HAP-1 (cell line): ENCODE measurements at places on chromosomes 2 and 18.

GRCh38 chr18:76725445-76725844 lies 96.9 kb upstream of the ZNF236 start:
- no peak for DNase-seq

- no peak for DNase-seq
These were observed 18.9 kb downstream of the CREG2 start for GRCh38 chr2:101368376-101368775.

DNA sequence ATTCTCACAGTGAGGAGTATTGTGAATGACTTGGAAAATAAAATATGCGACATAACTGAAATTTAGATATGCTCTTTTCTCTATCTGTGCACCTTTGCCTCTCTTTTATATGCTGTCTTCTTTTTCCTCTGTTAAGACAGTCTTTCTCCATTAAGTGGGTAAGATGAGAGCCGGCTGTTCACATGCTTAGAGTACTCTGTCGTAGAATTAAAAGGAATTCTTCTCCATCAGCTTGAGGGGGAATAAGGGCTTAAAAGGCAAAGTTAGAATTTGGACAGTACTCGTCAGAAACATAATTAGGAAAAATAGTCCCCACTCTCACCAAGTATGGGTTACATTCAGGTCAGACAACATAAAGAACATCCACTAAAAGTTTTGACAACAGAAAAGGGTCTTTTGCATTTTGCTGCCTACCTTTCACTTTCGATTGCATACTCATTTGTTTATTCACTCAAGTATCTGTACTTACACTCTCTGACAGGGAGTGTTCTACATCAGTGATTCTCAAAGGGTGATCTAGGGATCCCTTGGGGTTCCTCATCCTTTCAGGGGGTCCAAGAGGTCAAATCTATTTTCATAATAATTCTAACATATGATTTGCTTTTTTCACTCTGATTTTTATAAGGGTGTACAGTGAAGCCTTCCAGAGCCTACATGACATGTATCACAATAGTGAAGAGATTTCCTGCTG lies 48.0 kb downstream of the ARHGAP15 start:
- no peak for DNase-seq

GRCh38 chr18:7020995-7021777 lies 96.4 kb downstream of the LAMA1 start:
- no peak for DNase-seq

- DNase-seq: no peak
These were observed 2.5 kb downstream of the ADI1 start for GRCh38 chr2:3516831-3517230.

GRCh38 chr2:226256237-226256636 lies 543.4 kb downstream of the IRS1 start:
- DNase-seq: no peak

DNA sequence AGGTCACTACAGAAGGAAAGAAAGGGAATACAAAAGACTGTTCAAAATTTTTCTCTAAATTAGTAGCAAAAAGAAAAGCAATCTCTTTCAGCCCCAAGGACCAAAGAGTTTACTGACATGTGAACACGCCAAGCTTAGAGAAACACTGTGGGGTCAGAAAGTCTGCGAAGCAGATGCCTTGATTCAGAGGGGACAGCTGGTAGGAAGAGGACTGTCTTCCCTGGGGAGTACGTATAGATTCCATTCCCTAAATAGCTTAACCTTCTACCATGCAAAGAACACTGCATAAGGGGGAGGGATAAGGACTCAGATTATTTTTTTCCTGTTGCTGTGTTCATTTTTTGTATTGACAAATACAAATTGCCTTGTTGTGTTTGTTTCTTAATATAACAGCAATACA lies 96.1 kb downstream of the IRS1 start:
- DNase-seq: no peak

- no peak for DNase-seq
These were observed 1432.0 kb downstream of the DPP10 start for GRCh38 chr2:115874427-115874826.

- no peak for DNase-seq
These were observed 21.4 kb upstream of the SPIRE1 start for GRCh38 chr18:12679183-12679786.

GRCh38 chr2:236633775-236634560 lies 64.3 kb downstream of the ACKR3 start:
- no peak for DNase-seq

DNA sequence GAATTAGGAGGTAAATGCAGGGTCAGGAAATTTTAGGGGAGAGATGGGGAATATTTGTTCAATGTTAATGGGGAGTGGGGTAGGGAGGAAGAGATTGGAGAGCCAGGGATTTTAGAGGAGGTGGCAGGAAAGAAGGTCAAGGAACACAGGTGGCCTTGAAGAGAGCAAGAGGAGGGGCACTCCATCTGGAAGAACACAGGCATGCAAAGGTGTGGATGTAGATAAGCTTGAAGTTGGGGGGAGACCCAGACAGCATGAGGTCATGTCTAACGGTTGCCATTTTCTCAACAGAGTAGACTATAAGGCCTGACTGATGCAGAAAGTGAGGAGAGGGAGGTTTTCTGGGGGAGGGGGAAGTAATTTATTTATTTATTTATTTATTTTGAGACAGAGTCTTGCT lies 77.5 kb downstream of the MAIP1 start:
- no peak for DNase-seq

- DNase-seq: no peak
These were observed 46.4 kb downstream of the ACKR3 start for GRCh38 chr2:236616031-236616430.

- no peak for DNase-seq
These were observed 136.5 kb downstream of the PRPF40A start for GRCh38 chr2:152580714-152581113.

GRCh38 chr2:72994991-72995380 lies 76.5 kb downstream of the SFXN5 start:
- DNase-seq: no peak

DNA sequence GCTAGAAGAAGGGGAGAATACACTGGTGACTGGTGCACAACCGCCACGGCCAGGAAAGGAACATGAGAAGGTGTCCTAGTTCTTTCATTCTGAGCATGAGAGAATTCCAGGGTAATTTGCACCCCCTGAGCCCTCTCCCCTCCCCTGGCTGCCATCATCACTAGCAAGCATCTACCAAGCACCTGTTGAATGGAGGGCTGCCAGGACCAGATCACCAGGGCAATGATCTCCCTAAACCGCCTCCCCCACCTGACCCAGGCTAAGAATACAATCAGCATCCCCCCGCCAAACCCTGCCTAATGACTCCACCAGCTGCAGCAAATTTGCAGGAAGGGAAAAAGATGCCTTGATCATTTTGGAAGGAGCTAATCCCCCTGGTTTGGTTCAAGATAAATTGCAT lies 100.2 kb downstream of the STPG4 start:
- no peak for DNase-seq

DNA sequence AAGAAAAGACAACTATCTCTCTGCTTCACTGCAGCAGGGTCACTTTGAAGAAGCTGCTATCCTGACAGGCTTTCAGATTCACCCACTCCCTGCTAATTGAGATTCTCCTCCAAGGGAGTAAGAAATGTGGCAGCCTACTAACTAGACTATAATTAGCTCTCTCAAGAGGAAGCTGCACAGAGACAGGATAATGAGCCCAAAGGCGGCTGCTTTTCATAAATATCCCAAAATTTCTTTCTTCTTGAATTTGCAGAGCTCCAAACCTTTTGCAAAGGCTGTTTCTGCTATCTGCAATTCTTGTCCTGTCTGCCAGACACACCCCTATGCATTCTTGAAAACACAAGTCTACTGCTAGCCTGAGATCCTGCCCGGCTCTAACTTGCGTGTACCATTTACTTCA lies 54.0 kb upstream of the RNU4ATAC start:
- DNase-seq: no peak

GRCh38 chr2:168962636-168963035 lies 61.5 kb downstream of the G6PC2 start:
- DNase-seq: no peak

DNA sequence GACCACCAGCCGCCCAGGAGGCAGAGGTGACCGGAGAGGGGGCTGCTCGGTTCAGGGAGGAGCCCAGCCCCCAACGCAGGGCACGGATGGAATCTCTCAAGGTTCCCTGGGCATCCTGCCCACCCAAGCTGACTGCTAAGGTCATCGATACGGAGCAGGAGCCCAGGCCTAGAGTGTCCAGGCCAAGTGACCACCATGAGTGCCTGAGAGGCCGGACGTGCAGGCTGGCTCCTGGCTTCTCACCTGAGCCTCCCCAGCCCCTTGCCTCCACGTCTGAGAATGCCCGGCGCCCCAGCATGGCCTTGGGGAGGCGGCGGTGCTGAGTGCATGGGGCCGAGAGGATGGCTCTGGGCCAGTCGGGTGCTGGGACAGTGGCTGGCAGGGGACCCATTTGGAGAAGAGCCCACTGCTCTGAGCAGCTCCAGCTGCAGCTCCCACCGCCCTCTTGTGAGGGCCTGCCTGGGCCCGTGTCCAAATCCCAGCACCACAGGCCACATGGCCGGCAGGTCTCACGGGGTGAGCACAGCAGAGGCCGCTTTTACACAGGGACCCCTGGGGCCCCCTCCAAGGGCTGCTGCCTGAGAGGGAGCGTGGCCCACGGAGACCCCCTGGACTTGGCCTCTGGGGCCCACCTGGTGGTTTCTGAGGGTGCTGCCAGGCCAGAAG lies 102.8 kb upstream of the CTDP1 start:
- no peak for DNase-seq

DNA sequence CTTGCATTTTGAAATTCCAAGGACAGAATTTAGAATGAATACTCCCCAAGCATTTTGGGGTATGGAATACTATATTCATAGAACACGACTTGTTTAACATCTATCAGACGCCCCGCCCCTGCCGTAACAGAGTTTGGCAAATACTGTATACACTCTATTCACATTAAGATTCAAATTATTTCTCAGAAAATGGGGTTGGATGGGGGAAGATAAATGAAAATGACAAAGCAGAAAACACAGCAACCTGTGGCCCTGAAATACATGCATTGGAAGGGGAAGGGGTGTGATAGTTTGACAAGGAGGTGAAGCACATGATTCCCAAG lies 634.6 kb upstream of the SLC39A10 start:
- DNase-seq: no peak

- no peak for DNase-seq
These were observed 74.0 kb downstream of the WDPCP start for GRCh38 chr2:63514237-63514716.

DNA sequence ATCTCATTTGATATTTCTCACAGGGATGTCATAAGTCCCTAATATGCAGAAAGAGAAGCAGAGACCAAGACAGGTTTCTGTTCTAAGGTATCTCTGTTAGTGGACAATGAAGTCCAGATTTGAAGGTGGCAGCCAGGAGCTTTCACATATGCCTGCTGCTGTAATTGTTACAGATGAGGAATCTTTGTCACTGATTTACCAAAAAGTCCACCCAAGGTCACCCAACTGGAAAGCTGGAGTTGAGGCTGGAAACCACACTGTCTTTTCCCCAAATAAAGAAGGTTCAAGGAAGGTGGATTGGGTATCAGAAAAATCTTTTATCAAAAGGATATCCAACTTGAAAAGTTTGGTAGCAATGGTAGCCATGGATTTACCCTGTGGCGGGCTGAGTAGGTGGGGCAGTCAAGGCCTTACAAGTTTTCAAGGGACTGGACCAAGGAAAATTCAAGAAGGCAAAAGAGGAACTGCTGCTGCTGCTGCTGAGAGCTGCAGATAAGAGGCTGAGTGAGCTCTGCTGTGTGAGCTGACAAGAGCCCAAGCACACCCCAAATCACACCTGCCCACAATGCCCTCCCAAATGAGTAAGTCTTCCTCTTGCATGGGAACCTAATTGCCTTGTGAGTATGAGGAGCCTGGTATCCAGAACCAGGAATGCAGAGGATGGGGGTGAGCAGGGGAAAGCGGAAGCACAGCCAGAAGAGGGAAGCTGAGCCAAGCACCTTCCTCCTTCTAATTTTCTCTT lies 241.2 kb downstream of the ANAPC1 start:
- no peak for DNase-seq

DNA sequence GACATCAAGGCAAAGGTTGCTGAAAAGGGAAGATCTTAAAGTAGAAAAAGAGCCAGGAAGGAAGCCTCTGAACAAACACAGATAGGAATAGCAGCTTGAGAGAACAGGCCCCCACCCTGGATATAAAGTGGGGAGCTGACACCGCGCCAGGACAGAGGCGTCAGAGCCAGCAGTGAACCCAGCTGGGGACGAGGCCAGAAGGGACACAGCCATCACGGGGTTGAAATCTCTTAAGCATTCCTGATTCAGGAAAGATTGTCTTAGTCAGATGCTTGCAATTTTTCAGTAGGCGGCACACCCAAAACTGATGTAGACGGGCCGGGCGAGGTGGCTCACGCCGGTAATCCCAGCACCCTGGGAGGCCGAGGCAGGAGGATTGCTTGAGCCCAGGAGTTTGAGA lies 93.8 kb upstream of the PHLPP1 start:
- DNase-seq: no peak

DNA sequence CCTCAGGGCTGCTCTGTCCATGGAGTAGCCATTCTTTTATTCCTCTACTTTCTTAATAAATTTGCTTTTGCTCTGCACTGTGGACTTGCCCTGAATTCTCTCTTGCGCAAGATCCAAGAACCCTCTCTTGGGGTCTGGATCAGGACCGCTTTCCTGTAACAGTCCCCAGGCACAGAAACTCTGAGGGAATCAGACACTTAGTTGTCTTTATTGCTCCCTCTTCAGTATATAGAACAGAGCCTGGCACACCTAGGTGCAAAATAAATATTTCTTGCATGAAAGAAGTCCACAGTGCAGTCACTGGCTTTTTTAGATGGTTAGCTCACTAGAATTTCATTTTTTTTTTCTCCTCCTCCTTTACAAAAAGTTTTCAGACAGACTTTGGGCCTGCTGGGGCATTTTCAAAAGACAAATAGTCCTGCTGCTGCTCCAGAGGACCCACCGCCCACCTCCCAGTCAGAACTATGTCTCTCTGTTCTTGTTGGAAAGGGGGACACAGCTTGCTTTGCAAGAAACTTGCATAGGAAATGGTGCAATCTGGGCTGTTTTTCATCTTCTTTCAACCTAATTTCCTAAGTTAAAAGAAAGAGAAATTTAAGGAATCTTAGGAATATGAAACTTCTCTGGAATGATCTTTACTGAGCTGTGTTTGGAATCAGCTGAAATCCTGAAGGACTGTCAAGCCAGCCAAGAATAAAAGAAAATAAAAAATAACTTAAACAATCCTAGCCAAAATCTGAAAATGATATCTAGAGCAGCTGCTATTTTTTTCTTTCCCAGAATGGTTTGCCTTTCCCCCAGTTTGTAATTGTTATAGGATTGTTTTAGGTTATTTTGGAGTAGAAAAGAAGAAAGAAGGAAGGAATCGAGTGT lies 31.7 kb upstream of the MAP4K3 start:
- no peak for DNase-seq

GRCh38 chr18:27948986-27949385 lies 227.9 kb downstream of the CDH2 start:
- no peak for DNase-seq

DNA sequence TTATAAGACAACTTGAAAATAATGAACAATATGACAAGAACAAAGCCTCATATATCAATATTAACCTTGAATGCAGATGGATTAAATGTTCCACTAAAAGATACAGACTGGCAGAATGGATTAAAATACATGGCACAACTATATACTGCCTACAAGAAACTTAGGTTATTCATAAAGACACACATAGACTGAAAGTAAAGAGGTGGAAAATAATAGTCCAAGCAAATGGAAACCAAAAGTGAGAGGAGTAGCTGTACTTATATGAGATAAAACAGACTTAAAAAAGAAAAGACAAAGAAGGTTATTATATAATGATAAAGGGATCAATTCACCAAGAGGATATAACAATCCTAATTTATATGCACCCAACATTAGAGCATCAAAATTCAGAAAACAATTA lies 18.2 kb downstream of the LMAN1 start:
- DNase-seq: no peak
